ENCODE measurements at places on chromosomes 7 and 10. TPM values are rescaled to one million over a fixed set of nuclear protein-coding genes. Genes with fewer than 3 reads are reported as not detected.

The CLEC5A gene
- 3.0 TPM for total RNA-seq

GRCh38 chr7:141654551-141654950, 47.4 kb downstream of the DENND11 start:
- no peaks in the 10 kb centered on the region for H3K36me3 ChIP-seq
- H3K27me3 ChIP-seq = no peaks in the 10 kb centered on the region
- no peak for DNase-seq

GRCh38 chr7:41306486-41306885, 396.4 kb downstream of the INHBA start:
- H3K4me3 ChIP-seq = no peak overlapping the region
- no peaks in the 10 kb centered on the region for H3K27me3 ChIP-seq
- no peaks in the 10 kb centered on the region for H3K4me1 ChIP-seq
- H3K27ac ChIP-seq = no peak overlapping the region
- no peaks in the 10 kb centered on the region for H3K36me3 ChIP-seq
- DNase-seq = no peak

- no peaks in the 10 kb centered on the region for H3K36me3 ChIP-seq
- H3K4me3 ChIP-seq = no peak overlapping the region
Measured at GRCh38 chr10:31792745-31793144, 135.9 kb downstream of the ARHGAP12 start.

DNA sequence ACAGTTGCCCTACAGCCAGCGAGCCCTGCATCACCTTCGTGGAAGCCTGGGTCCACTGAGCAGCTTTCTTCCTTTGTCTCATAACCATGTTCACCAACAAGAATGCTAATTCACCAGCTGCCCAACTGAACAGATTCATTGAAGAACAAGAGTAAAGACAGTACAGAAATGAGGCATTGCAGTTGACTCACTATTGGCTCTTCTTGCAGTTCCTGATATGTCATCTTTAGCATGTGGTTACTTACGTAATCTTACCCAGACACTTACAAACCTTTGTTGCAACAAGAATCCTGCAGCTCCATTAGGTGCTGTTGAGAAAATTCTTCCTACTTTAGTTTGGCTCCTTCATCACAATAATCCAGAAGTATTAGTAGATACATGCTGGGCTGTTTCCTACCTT, 174.0 kb upstream of the TPK1 start:
- H3K4me3 ChIP-seq = no peak overlapping the region
- no peaks in the 10 kb centered on the region for H3K36me3 ChIP-seq
- H3K4me1 ChIP-seq = no peaks in the 10 kb centered on the region
- no peak for DNase-seq
- H3K27ac ChIP-seq = no peak overlapping the region

DNA sequence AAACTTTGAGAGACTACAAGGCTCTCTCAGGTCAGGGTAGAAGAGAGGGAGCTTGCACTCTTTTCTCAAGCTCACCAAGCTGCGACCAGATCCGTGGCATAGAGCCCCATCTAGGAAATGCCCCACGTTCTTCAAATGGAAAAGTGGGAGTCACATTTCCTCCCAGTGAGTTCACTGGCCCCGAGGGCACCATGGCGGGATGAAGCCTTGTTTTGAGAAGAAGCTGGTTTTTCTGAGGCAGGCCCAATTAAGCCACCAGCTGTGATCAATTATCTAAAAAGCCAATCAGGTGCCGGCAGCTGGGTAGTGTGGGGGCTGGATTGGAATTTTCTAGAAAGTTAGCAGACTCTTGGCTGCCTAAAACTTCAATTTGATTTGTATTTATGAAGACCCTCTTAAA, 101.4 kb downstream of the ZNF365 start:
- H3K4me1 ChIP-seq = no peaks in the 10 kb centered on the region
- no peaks in the 10 kb centered on the region for H3K27me3 ChIP-seq
- H3K4me3 ChIP-seq = no peak overlapping the region

The PDE6C gene
- total RNA-seq = not detected

GRCh38 chr10:7153750-7154149, 257.1 kb downstream of the SFMBT2 start:
- no peak for DNase-seq
- H3K36me3 ChIP-seq = no peaks in the 10 kb centered on the region
- H3K27ac ChIP-seq = no peak overlapping the region
- no peak overlapping the region for H3K4me3 ChIP-seq
- no peaks in the 10 kb centered on the region for H3K4me1 ChIP-seq

DNA sequence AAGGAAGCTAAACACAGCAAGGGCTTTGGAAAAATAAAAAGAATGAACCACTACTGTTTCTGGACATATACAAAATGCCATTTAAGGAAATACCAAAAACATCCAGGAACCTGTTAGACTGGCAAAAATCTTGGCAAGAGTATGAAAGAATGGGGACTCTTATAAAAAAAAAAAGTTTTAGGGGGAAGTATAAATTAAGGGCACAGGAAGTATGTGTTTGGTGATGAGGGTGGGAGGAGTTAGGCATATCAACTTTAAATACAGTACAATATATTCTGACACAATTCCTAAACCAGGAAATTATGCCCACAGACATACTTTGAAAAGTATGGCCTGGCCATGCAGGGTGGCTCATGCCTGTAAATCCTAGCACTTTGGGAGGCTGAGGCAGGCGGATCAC, 74.2 kb downstream of the WAPL start:
- H3K36me3 ChIP-seq = no peaks in the 10 kb centered on the region
- DNase-seq = no peak
- H3K27me3 ChIP-seq = no peaks in the 10 kb centered on the region
- no peak overlapping the region for H3K4me3 ChIP-seq
- no peak overlapping the region for H3K27ac ChIP-seq
- H3K4me1 ChIP-seq = no peaks in the 10 kb centered on the region

The PPP1R17 gene
- not detected for total RNA-seq

The NT5C2 gene
- 78.1 TPM for total RNA-seq

The MGAM2 gene
- total RNA-seq = 1.5 TPM

- no peaks in the 10 kb centered on the region for H3K4me1 ChIP-seq
- peaks cover 6% of the 10 kb centered on the region for H3K36me3 ChIP-seq
- no peak overlapping the region for H3K4me3 ChIP-seq
- no peak overlapping the region for H3K27ac ChIP-seq
Measured at GRCh38 chr10:29508554-29509244, 126.1 kb downstream of the SVIL start.

- peaks cover 13% of the 10 kb centered on the region for H3K4me1 ChIP-seq
- DNase-seq = no peak
- H3K36me3 ChIP-seq = no peaks in the 10 kb centered on the region
- no peak overlapping the region for H3K27ac ChIP-seq
- H3K4me3 ChIP-seq = no peak overlapping the region
Measured at GRCh38 chr7:28528899-28529298, 116.6 kb downstream of the CREB5 start.

The TRIM50 gene
- not detected for total RNA-seq

DNA sequence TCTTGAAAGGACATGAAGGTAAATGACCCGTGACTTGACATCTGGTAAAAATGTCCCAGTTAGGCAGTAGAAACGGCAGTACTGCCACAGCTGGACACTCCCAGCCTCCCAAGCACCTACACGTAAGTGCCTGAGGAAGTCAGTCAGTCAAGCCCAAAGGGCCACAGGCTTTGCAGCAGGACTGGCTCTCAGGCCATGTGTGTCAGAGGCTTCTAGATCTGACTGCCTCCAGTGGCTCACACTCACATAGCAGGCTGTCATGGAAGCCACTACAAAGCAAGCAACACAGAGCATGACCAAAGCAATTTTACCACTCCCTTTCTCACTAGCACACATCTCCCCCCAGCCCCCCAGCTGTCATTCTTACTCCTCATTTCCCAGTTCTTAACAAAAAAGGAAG, 17.8 kb upstream of the CCNJ start:
- H3K36me3 ChIP-seq = no peaks in the 10 kb centered on the region
- H3K27me3 ChIP-seq = no peaks in the 10 kb centered on the region
- H3K4me1 ChIP-seq = no peaks in the 10 kb centered on the region
- H3K4me3 ChIP-seq = no peak overlapping the region

GRCh38 chr10:79021948-79022499, 46.7 kb upstream of the ZMIZ1 start:
- no peaks in the 10 kb centered on the region for H3K27me3 ChIP-seq
- H3K4me1 ChIP-seq = peaks cover 26% of the 10 kb centered on the region
- H3K4me3 ChIP-seq = no peak overlapping the region
- no peak overlapping the region for H3K27ac ChIP-seq

GRCh38 chr7:15837306-15837950, 150.9 kb upstream of the MEOX2 start:
- peaks cover 46% of the 10 kb centered on the region for H3K4me1 ChIP-seq
- H3K4me3 ChIP-seq = no peak overlapping the region
- peak overlapping the region; percentile 48 for H3K27ac ChIP-seq
- DNase-seq = no peak

DNA sequence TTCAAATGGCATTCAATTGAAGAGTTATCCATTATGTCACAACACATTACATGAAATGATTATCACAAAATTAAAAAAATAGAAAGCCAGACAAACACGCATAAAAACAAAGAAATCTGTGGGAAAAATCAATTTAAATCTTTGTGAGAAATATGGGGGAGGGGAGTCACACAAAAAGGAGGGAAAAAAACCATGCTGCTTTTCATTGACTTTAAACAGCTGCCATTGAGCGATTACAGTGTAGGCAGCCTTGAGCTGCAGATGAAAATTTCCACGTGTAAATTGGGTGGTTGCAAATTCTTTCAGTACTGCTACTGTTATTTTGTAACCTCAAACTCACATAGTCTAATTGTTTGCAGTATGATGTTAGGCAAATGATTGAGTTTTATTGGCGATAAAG, 889.9 kb upstream of the PHF14 start:
- no peaks in the 10 kb centered on the region for H3K27me3 ChIP-seq
- no peaks in the 10 kb centered on the region for H3K4me1 ChIP-seq
- no peak for DNase-seq
- no peak overlapping the region for H3K27ac ChIP-seq

The FHIP2A gene
- total RNA-seq = 49.6 TPM

DNA sequence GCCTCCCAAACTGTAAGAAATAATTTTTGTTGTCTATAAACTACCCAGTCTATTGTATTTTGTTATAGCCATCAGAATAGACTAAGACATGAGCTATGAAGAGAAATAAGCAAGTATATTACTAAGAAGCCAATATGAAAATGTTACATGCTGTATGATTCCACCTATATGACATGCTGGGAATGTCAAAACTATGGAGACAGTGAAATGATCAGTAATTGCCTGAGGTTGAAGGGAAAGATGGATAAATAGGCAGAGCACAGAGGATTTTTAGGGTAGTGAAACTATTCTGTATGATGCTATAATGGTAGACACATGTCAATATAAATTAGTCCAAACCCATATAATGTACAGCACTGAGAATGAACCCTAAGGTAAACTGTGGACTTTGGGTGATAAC, 261.3 kb upstream of the PCDH15 start:
- no peaks in the 10 kb centered on the region for H3K4me1 ChIP-seq
- H3K36me3 ChIP-seq = no peaks in the 10 kb centered on the region
- no peak overlapping the region for H3K4me3 ChIP-seq
- no peak overlapping the region for H3K27ac ChIP-seq
- H3K27me3 ChIP-seq = no peaks in the 10 kb centered on the region
- no peak for DNase-seq

GRCh38 chr10:119859420-119860258, 13.0 kb downstream of the MCMBP start:
- H3K27me3 ChIP-seq = no peaks in the 10 kb centered on the region
- H3K4me3 ChIP-seq = no peak overlapping the region
- no peaks in the 10 kb centered on the region for H3K36me3 ChIP-seq
- H3K4me1 ChIP-seq = peaks cover 19% of the 10 kb centered on the region
- no peak overlapping the region for H3K27ac ChIP-seq

DNA sequence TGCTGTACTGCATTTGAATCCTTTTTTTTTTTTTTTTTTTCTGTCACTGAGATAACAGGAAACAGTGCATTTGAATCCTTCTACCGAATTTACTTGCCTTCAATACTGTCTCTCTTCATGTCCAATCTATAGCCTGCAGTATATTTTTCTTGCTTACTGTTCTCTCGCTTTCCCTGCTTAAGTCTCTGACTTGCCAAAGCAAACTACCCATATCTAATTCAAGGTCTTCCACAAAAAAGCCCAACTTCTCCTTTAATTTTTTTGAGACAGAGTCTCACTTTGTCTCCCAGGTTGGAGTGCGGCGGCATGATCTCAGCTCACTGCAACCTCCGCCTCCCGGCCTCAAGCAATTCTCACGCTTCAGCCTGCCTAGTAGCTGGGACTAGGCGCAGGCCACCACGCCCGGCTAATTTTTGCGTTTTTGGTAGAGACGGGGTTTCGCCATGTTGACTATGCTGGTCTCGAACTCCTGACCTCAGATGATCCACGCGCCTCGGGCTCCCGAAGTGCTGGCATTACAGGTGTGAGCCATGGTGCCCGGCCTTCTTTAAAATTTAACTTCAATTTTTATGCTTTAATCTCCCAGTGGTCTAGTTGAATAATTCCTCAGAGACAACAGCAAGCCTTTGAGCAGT, 882 bp downstream of the PDCD11 start:
- no peaks in the 10 kb centered on the region for H3K4me1 ChIP-seq
- H3K27me3 ChIP-seq = no peaks in the 10 kb centered on the region
- H3K27ac ChIP-seq = no peak overlapping the region
- H3K36me3 ChIP-seq = peaks cover 41% of the 10 kb centered on the region

DNA sequence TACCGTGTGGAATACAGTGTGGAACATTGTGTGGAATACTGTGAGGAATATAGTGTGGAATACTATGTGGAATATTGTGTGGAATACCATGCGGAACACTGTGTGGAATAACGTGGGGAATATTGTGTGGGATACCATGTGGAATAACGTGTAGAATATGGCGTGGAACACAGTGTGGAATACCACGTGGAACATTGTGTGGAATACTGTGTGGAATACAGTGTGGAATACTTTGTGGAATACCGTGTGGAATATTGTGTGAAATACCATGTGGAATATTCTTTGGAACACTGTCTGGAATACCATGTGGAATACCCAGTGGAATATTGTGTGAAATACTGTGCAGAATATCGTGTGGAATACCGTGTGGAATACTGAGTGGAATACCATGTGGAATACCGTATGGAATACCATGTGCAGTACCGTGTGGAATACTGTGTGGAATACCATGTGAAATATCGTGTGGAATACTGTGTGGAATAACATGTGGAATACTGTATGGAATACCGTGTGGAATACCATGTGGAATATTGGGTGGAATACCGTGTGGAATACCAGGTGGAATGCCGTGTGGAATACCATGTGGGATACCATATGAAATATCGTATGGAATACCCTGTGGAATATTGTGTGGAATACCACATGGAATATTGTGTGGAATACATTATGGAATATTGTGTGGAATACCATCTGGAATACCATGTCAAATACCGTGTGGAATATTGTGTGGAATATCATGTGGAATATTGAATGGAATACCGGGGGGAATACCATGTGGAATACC, 133.1 kb upstream of the CHST15 start:
- no peaks in the 10 kb centered on the region for H3K4me1 ChIP-seq
- H3K4me3 ChIP-seq = no peak overlapping the region
- DNase-seq = no peak
- no peaks in the 10 kb centered on the region for H3K27me3 ChIP-seq

The TFPI2 gene
- 0.44 TPM for total RNA-seq

Data from tibial nerve (tissue), 4 donors.